NCI-H82 (cell line): ENCODE measurements at places on chromosomes 3 and 15.

DNA sequence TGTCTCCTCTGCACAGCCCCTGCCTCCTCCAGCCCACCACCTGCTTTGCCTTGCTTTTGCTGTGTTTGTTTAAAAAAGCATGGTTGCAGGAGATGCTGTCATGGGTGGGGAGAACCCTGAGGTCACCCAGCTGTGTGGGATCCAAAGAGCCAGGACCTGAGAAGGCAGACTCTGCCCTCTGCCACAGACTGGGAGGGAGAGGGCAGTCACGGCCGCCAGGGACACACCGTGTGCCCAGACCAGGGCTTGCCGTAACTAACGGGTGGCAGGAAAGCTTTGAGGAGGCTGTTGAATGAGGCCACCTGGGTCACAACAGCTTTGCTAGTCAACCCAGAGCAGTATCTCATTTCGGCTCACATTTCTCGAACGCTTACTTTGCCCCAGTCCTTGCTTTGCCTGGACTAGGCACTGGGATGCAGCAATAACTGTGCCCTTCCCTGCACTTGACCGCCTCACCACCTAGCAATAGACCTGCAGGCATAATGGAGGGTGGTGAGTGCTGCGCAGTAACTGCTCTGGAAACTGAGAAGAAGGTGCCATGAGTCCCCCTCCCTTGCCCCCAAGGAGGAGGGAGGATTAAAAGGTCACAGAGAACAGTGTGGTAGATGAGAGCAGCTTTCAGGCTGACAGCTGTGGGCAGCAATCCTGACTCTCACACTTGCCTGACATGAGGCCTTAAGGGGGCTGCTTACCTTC, 55.0 kb upstream of the CTDSPL start:
- peak; percentile 71 for DNase-seq

DNA sequence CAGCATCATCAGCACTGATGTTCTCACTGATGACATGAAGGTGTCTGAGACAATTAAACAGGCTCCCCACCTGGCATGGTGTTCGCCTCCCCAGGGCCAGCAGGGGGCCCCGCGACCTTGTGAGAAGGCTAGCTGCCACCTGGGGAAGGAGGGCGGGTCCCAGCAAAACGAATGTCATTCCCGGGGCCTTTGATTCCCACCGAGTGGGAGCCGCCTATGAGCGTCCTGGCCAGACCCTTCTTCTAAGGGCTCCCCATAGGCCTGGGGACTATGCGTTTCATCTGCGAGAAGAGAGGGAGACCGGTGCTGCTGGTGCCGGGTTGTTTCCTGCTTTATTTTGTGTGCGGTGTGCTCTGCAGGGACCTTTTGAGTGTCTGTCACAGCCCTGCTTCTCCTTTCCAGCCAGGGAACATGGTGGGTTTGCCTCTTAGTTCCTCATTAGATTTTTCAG, 20.5 kb upstream of the MINDY4B start:
- DNase-seq, result peak; percentile 72

DNA sequence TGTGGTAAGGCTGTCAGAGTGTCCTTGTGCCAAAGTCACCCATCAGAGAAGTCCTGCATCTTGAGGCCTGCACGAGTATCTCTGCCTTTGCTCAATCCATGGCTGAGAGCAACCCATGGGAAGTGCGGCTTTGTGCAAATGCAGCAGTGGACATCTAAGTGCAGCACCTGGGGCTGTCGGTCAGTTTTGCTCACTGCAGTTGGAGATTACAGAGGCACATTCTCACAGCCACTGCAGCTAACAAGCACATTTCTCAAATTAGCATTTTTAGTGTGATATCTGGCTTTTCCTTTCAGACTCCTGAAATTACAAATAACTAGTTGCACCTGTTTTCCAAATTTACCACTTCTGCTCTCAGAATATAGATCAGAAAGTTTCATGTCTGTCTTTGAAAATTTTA, 81.5 kb upstream of the DAZL start:
- no peak for DNase-seq

GRCh38 chr15:71757741-71758530, 52.4 kb upstream of the NR2E3 start:
- DNase-seq, result no peak

GRCh38 chr15:66172324-66172980, 81.1 kb downstream of the MEGF11 start:
- DNase-seq, result peak; percentile 47

DNA sequence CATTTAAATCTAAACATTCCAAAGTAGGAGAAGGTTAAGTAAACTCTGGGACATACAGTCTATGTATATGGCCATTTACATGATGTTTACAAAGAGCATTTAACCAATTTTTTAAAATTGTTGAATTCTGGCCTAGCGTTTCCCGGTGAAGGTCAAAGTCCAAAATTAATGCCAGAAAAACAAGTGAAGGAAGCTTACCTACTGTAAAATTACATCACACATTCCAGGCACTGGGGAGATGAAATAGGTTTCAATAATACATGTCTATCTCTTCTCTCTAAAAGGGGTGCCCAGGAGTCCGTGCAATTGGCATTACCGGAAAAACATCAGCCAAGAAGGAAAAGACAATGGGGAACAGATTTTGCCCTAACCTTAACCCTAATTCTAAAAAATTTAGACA, 358.8 kb downstream of the VPS13C start:
- no peak for DNase-seq

DNA sequence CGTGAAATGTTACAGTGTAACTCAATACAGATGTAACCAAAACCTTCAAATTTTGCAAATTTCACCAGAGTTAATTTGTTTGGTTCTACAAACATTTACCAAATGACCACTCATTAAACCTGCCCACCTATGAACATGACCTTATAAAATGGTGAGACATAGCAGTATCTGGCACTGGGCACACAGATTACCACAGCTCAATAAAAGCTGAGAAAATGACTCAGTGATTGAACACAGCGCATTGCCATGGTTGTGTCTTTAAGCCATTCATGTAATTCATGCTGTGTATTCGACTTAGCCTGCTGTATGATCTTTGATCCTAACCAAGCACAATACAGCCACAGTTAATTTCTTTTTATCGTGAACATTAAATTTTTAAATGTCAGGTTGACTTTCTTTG, 11.3 kb downstream of the PPARG start:
- no peak for DNase-seq

DNA sequence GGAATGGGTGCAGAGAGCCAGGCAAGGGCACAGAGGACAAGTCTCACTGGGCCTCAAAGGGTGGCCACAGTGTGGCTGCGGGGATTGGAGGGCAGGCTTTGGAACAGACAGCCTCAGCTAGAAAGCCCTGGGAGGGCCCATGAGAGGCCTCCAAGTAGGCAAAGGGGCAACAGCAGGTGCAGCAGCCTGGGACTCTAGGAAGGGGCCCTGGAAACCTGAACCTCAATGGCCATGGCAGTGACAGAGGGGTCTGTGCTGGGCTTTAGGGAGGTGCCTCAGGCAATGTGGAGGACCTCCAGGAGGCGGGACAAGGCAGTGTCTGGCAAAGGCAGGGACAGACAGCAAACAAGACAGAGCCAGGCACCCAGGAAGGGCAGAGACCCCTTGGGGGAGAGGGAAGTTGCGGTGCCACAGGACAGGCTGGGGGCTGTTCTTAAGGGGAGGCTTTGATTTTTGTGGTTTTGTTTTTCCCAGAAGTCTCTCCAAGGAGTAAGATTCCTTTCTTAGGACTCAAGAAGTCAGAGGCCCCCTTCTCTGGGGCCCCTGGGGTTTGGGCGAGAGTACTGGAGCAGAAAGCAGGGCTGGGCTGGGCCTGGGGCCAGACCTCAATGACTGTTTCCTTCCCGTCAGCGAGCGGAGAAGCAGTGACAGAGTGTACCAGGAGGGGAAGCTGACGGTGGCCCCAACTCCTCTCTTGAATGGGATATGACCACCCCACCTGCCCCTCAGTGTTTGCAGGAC, 9.7 kb downstream of the STOML1 start:
- DNase-seq, result no peak

DNA sequence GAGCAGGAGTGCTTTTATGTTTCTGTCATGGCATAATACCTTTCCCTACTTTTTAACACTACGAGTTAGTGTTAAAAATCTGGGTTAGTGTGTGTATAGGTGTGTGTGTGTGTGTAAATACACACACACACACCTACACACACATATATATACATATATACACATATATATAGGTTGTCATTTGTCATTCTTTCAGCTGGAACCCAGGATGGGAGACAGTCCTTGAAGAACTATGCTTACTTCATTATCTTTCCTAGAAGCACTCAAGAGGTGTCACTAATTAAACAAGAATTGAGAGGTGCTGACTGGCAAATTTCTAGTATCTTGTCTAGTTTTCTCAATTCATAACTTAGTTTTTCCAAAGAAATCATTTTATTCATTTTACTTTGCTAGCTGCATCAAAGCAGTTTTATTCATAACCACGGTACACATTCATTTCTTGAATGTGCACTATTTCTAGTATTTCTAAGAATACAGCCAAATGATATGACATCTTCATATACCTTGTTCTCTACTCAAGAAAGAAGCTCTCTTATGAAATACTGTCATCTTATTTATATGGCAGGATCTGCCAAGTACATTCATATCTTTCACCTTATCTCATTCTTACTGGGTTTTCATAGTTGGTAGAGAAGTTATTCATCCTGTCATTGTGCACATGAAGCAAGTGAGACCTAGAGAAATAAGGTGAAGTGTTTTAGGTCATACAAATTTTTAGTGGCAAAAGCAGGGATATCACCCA, 46.6 kb downstream of the ISL2 start:
- no peak for DNase-seq

DNA sequence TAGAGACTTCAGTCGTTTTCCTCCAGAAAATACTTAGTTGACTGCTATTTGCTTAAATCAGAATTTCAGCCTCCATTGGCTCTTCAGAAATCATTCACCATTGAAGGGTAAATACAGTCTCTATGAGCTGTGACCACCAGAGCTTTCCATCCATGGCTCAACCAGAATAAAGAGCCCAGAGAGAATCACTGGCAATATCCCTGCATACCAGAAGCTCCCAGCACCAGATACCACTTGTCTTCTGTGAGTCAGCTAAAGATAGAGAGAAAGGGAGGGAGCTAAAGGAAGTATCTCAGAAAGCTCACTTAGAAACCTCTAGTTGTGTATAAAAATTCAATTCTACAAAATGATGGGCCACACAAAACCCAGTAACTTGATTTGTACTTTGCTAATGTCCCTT, 115.2 kb upstream of the TMCO5A start:
- DNase-seq, result no peak

DNA sequence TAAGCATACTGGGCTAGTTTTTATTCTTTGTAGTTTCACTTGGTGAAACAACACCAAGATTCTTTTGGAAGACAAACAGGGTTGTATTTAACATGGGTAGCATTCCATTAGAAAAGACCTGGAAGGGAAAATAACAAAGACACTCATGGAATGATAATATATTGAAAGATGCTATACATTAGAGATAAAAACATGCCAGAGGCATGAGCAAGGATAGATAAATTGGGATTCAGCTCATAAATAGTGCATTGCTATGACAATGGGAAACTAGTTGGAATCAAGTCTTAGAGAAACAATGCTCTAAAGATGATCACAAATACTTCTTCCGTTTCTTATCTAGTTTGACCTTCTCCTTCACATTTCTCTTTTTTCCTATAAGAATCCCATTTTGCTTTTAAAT, 677.4 kb downstream of the ZNF385D start:
- DNase-seq, result no peak

DNA sequence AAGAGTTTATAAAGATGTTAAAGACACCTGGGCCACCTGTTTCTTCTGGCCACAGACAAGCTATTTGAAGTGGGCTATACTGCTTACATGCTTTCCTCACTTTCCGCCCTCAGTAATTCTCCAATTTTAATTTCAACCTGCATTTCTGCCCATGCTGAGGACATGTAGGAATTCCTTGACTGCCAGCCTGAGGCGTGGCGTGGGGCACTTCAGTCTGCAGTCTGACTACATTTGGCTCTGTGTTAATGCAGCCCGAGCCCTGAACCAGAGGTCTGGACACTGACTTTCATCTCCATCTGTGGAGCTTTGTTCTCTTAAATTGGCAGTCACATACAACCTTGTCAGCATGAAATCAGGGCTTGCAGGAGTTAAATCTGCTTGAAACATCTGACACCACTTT, 8.5 kb downstream of the UQCC5 start:
- DNase-seq, result peak; percentile 23

DNA sequence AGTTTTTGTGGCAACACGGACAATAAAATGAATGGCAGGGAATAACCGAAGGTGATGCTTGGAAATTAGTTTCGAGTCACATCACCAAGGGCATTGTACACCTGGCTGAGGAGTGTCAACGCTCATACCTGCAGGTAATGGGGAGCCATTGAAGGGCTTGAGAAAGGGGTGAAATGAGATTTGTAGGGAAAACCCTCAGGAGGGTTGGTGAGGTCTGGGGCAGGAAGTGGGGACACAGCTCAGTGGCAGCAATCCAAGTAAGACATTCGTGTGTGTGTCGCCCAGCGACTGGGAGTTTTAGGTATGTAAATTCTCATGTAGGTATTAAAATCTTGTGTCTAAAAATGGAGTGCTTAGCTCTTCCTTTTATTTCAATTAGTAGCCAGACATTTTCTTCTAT, 14.3 kb downstream of the PARP14 start:
- DNase-seq, result no peak

GRCh38 chr3:122908251-122908650, 113.4 kb downstream of the SLC49A4 start:
- no peak for DNase-seq

DNA sequence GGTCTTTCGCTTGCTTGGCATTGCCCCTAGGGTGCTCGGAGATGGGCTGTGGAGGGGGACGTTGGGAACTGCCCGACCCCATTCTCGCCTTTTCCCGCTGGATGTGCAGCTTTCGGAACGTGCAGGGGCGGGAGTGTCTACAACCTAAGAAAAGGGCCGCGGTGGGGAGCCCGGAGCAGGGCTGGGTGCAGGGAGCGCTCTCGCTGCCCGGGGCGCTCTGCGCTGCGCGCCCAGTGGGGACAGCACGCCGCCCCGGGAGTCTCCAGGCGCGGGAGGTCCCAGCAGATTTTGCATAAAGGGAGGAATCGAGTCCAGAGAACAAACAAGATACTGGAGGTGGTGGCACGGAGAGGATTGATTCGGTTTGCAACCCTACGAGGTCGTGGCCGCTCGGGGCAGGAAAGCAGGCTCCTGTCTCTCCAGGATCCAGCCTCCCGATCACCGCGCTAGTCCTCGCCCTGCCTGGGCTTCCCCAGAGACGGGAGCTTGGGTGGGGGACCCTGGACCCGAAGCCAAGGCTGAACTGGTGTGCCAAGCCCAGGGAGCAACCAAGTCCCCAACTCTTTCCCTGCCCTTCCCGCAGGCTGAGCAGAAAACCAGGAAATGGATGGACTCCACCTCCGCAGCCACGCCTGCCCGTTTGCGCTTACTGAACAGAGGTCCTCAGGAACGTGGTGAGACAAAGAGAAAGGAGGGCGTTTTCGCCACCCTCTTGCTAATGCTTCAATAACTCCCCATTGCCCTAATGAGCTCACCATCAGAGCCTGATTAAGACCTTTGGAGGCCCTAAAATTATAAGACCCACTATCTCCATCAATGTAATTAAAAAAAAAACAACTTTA, 59.7 kb downstream of the NOX5 start:
- DNase-seq, result peak; percentile 85
